Activated gamma-delta T cell treated with anti-CD3 and anti-CD28 coated beads, Interleukin-2, amount 50 U/mL, for 16 hours (primary cell): ENCODE measurements at places on chromosomes 3 and 15.

DNA sequence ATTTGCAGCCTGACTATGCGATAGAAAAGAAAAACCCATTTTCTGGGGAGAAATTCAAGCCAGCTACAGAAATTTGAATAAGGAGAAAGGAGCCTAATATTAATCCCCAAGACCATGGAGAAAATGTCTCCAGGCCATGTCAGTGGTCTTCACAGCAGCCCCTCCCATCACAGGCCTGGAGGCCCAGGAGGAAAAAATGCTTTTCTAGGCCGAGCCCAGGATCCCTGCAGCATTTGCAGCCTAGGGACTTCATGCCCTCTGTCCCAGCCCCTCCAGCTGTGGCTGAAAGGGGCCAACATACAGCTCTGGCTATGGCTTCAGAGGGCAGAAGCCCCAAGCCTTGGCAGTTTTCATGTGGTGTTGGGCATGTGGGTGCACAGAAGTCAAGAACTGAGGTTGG is 26.3 kb downstream of the ARRDC4 start:
- no peak for DNase-seq

GRCh38 chr3:179768080-179768479 is 115.2 kb downstream of the USP13 start:
- no peak for DNase-seq

DNA sequence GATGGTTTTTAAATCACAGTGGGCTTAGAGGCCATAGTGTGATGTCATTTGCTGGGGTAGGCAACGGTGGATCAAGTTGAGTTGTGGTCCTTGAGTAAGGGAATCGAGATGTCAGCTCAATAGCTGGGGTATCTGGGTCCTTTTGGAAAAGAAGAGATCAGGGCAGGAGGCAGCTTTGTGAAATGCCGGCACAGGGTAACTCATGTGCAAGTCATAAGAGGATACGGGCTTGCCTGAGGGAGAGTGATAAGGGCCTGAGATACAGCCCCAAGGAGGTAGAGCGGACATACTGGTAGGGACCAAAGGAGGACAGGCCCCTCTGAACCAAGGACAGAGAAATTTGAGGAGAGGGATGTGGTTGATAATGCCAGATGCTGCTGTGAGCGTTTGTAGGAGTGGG is 4.2 kb upstream of the FAM131A start:
- DNase-seq, result no peak

GRCh38 chr3:196757876-196758739 is 18.5 kb downstream of the PAK2 start:
- no peak for DNase-seq

GRCh38 chr15:28907338-28907960 is 21.7 kb downstream of the APBA2 start:
- DNase-seq, result no peak

DNA sequence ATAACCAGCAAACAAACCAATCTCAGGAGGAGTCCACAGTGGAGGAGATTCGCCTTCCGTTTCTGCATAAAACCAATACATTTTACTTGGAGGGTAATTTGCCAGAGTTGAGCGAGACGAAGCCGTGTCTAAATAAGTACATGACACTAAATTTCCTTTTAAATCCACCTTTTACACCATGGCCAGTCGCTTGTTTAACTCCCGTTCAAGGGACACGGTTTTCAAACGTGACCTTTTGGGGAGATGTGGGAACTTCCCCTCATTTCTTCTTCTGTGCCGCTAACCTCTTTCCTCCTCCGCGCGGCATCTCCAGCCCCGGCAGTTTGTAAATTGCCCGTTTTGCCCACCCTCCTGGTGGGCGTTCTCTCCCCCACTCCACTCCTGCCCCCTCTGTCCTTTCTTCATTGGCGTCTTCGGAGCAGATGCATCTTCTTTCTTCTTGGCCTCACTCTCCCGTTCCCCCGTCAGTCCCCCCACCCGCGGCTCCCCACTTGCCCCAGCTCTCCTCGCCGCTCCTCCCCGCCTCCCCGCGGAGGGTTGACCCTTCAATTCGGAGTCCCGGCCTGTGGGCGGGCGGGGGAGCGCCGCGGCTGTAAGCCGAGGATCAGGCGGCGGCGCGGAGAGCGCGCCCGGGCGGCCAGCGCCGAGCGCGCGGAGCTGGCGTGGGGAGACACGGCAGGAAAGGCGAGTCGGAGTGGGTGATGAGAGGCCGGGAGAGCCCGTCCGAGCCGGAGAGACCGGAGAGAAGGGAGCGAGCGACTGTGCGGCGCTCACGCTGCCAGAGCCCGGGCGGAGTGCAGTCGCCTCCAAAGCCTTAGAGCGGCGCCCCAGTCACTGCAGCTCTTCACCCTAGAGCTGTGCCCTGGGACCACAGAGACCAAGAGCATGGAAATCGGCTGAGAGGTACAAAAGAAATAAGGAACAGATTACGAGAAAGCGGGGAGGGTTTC is at the start of gene NLGN1:
NLGN1 (plus strand) TSS at position 584 of the 950 bp plus-strand sequence.
- DNase-seq, result no peak

GRCh38 chr15:52005748-52006701 is 13.0 kb upstream of the MAPK6 start:
- DNase-seq, result no peak

DNA sequence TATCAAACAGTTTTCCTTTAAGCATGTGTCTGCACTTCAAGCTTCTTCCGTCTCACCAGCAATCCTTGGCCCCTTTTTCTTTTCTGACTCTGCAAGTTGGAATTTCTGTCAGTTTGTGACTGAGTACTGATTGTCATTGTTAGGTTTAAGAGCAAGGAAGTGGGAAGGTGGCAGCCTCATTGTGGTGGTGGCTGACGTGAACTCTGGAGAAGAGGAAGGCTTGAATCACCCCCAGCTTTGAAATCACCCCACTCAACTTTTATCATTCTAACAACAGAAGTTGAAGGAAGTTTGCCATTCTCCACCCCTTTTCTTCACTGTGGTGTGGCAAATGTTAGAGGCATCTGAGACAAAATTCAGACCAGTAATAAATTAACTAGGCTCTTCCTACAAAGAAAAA is 231.6 kb upstream of the AGTR1 start:
- DNase-seq, result no peak

DNA sequence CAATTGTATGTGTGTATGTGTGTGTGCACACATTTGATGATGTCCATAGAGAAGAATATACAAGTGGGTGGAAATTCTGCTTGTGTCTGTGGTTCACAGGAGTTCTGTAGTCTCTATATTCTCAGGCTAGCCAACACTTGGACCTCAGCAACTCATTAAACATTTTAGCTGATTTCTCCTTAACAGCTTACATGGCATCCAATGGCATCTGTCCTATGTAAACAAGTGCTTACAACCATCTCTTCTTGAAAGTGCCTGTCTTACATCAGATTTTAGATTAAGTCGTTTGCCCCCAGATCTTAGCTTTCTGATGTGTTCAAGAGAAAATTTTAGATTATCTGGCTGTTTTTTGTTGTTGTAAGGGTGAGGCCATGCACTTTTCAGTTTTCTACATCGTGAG is 29.0 kb downstream of the ZNF662 start:
- no peak for DNase-seq

GRCh38 chr15:87817553-87817952 is 439.0 kb downstream of the NTRK3 start:
- no peak for DNase-seq

- no peak for DNase-seq
Measured at GRCh38 chr3:100087198-100087597, 27.1 kb downstream of the FILIP1L start.

DNA sequence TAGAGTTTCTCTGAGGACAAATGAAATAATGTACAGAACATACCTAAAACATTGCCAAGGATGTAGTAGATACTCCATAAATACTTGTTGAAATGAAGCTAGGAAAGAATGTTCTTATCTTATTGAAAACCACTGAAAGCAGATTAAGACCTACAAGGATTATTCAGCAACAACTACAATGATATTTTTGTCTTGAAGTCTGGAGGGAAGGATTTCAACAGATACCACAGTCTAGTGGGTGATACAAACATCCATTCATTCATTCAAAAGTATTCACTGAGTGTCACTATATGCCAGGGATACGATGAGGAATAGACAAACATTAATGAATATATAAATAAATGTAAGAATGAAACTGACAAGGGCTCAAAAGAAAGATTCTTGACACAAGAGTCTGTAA is 74.7 kb upstream of the THBS1 start:
- DNase-seq, result no peak
